ENCODE measurements at places on chromosomes 16 and 17.
A peak's percentile ranks its signal among the peaks of the same experiment; 100 is the strongest.

DNA sequence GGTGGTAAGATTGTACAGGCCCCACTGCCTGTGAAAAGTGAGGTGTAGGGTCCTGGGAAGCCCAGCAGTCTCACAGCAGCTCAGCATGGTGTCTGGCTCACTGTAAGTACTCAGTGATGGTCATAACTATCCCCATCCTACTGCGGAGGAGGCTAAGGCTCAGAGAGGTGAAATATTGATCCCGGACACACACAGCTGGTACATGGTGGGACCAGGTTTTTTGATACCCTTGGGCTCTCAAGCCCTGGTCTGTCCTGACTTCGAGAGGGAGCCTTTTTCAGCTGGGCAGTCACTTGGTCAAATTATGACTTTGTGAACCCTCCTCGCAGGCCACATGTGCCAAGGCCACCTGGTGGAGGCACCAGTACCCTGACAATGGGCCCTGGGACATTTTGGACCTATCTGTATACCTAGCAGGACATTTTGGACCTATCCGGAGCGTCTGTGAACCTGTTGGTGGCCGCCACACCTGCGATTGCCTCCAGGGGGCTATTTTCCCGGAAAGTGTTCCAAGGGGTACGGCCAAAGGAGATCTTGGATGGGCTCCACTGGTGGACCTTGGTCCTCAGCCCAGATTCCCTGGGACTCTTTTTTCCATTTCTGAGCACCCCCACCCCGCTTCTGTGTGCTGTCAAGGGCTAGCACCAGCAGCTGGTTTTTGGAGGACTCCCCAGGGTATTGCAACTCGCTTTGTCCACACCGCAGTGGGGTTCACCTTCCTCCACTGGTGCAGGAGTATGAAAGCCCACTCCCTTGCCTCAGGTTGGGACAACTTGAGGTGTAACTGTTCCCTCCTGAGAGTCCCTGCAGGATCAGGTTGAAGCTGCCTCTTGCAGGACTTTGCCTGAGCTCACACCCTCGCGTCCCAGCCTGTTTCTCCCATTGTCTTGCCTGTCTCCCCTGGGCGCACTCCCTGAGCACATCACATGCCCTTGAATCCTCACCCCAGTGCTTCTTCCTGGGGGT, 83.6 kb upstream of the NKD1 start:
- DNase-seq: no peak

DNA sequence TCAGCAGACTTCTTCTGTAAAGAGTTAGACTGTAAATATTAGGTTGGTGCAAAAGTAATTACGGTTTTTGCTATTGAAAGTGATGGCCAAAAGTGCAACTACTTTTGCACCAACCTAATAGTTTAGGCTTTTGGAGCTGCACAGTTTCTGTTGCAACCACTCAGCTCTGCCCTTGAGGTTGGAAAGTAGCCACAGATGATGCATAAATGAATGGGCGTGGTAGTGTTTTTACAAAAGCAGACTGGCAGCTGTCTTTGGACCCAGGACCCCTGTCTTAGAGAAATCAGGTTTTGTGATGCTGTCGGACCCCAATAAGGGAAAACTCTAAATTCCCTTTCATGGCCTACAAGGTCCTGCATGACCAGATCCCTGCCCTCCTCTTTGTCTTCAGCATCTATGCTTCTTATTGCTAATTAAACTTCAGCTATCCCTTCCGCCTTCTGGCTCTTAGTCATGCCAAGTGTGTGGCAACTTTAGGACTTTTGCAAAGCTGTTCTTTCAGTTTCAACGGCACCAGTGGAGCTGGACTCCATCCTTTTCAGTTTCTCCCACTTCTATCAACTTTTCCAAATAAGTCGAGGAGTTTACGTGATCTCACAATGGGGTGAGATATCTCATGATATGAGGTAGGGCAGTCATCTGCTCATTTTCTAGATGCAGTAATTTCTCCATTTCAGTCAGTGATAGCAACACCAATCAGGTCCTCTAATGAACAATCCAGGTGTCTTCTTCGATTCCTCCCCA, 232.3 kb downstream of the XYLT1 start:
- no peak for DNase-seq

GRCh38 chr16:84907051-84907450, 87.3 kb downstream of the CRISPLD2 start:
- no peak for DNase-seq

- no peak for DNase-seq
These were observed 75.5 kb upstream of the GPRC5B start for GRCh38 chr16:19960183-19960582.

DNA sequence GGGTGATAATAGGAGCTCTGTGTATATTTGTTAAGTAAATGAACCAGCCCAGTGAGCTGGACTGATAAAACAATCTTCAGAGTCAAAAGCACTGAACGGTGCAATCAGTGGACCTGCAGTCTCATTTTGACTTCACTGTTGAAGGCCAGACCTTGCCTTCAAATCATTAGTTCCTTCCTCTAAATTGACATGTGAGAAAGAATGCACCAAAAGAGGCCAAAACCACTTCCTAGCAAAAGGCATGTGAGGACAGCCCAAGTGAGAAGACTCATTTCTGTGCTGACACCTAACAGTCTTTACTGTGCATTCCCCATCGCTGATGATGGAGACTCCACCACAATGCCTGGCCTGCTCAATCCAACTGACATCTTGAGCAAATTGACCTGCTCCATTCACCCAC, 10.6 kb downstream of the GTF3C1 start:
- DNase-seq: no peak

DNA sequence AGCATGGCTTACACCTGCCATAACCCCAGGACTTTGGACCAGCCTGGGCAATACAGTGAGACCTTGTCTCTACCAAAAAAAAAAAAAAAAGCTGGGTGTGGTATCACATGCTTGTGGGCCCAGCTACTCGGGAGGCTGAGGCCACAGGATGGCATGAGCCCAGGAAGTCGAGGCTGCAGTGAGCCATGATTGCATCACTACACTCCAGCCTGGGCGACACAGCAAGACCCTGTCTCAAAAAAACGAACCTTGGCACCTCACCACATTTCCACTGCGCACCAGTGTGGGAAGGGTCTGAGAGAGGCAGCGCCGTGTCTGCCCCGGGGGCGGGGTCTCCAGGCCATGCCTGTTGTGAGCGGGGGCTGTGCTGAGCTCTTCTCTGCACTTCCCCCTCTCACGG, 6.3 kb downstream of the ACSF3 start:
- peak; percentile 46 for DNase-seq

- no peak for DNase-seq
These were observed 139.8 kb downstream of the FOXL1 start for GRCh38 chr16:86718118-86718517.

GRCh38 chr17:57035971-57036481, 49.0 kb upstream of the AKAP1 start:
- DNase-seq: no peak

GRCh38 chr16:15608398-15609285, 34.3 kb downstream of the MARF1 start:
- DNase-seq: no peak

GRCh38 chr17:41868568-41868967, 3.3 kb upstream of the KLHL11 start:
- no peak for DNase-seq

DNA sequence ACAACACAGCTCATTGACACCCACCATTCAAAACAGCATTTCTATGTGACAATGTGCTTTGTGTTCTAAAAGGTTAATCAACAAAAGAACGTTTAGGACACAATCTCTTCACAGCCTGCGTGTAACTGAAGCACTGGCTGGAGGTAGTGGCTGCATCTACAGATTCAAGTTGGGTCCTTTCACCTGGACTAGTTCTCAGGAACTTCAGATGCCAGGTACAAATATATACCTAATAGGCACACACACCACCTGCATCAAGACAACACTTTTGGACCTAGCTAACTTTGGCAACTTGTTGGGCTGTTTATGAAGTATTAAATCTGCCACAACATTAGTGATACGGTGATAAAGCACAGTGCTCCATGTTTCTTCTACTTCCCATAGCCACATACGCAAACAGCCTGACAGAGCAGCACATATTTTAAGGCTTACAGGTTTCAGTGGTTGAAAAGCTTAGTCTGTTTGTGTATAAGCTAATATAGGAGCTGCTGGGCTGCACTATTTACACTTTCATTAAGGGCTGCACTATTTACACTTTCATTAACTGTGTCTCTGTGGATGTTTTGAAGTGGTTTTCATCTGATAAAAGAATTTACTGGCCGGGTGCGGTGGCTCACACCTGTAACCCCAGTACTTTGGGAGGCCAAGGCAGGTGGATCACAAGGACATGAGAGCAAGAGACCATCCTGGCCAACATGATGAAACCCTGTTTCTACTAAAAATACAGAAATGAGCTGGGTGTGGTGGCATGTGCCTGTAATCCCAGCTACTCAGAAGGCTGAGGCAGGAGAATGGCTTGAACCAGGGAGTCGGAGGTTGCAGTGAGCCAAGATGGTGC, 132.6 kb downstream of the PARN start:
- DNase-seq: no peak

Data from hematopoietic multipotent progenitor cell treated with erythropoietin and hydrocortisone succinate and interleukin-3 and kit ligand, for 17 days (in vitro differentiated cells).